ENCODE measurements at places on chromosomes 12 and 14.
A peak's percentile ranks its signal among the peaks of the same experiment; 100 is the strongest.

GRCh38 chr14:100733152-100733850, 6.6 kb downstream of the DLK1 start:
- no peak for DNase-seq

- DNase-seq: no peak
Measured at GRCh38 chr12:105713606-105714305, 383.3 kb downstream of the C12orf75 start.

GRCh38 chr14:21313512-21313911, 33.6 kb downstream of the RPGRIP1 start:
- DNase-seq: no peak

DNA sequence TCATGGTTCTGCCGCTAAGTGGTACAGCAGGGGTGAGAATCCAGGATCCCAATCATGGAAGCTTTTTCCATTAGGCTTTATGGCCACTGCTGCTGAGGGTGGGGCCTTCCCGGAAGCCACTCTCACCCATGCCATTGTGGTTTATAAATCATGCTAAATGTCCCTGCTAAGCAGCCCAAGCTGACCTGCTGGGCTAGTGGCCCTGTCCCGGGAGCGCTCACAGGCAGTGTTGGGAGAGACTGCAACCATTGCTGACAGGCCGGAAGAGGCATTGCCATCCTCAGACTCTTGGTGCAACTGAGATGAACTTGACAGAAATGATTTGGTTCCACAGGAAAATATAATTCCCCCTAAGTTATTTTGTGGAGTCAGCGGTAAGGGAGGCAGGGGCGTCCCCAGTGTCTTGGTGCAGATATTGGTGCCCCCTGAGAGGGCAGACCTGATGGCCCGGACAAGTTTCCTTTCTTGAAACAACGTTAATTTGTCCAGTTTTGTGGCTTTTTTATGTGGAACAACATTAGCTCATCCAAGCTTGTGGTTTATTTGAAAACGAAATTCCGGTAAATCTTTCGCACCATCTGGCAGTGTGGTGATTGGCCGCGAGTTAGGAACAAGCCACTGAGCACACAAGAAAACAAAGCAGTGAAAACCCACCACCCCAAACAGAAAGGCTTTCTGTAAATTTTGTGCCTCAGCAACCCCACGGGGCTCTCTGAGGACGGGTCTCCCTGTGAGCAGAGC, 82.3 kb downstream of the SSPN start:
- no peak for DNase-seq

DNA sequence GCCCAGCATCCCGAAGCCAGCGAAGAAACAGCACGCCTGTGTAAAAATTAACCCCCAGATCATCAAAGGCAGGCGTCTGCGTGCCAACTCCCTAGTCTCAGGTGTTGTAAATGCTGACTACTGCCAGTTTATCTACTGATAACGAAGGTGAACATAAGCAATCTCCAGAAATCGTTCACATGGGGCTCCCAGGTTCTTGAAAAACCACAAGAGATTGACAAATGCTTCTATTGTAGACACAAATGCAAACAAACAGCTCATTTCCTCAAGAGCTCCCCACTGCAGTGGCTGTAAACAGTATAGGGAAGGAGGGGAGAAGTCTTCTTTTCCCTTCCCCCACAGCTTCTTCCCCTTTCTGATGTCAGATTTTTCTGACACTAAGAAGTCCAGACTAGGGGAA, 5.3 kb upstream of the PLEKHG3 start:
- DNase-seq: no peak

GRCh38 chr14:29354486-29354885, 573.2 kb downstream of the PRKD1 start:
- DNase-seq: no peak

GRCh38 chr14:54498579-54498978, 9.8 kb upstream of the GMFB start:
- no peak for DNase-seq

DNA sequence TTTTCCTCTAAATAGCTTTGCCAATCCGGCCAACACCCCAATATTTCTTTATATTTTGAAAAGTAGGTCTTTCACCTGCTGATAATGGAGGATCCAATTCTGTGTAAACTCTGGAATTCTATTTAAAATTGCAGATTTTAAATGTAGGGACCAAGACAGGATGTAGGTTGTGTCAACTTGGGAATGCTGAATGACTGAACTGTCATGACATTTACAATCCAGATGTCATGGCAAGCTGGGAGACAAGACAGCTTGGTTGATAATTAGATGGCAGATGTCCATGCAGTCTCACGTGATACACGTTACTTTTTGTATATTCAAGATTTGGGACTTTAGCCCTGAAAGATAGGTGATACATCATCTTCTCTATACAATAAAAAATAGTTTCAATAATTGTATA, 477.2 kb downstream of the DIO2 start:
- DNase-seq: no peak

GRCh38 chr12:15558915-15559528, 230.2 kb downstream of the EPS8 start:
- DNase-seq: no peak

- no peak for DNase-seq
Measured at GRCh38 chr14:41498959-41499358, 107.7 kb upstream of the LRFN5 start.

GRCh38 chr12:30694412-30695198, 1.1 kb downstream of the IPO8 start:
- DNase-seq: no peak

GRCh38 chr12:79559591-79559990, 131.2 kb downstream of the PAWR start:
- no peak for DNase-seq

DNA sequence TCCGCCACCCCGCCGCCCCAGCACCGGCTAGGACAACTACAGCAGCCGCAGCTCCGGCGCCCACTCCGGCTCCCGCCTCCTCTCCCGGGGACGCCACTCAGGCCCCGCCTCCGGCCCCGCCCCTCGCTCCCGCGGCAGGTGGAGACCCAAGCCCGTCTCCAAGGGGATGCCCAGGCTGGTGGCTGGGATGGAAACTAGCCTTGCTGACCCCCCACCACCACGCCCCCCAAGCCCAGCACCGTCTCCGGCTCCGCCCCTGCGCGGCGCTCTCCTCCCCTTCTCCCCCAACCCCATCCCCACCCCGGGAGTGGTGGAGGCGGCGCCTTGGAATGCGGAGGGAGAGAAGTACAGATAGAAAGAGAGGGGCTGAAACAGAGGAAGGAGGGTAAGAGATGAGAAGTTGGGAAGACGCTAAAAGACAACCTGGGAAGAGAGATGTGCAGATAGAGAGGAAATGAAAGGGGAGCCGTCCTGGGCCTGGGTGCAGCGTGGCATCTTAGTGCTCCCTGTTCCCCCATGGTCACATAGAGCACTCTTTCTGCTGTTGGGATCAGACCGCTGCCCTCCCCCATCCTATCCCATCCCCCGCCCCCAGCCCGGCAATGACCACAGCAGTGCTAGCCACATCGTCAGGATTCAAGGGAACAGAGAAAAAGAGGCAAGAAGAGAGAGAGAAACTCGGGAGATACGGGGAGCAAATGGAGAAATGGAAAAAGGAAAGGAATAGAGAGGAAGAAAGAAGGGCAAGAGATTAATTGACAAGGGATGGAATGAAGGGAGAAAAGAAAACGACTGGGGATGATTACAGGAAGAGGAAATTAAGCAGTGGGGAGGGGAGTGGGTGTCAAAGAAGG, at the start of gene ITGA7:
TSS of gene ITGA7 (minus strand) at position 64 of the 854 bp plus-strand sequence. CDS start 222 bp downstream, outside the sequence.
- no peak for DNase-seq

GRCh38 chr12:57490126-57490525, 2.3 kb downstream of the MARS1 start:
- no peak for DNase-seq

- no peak for DNase-seq
Measured at GRCh38 chr12:123101526-123101925, 49.4 kb downstream of the PITPNM2 start.

DNA sequence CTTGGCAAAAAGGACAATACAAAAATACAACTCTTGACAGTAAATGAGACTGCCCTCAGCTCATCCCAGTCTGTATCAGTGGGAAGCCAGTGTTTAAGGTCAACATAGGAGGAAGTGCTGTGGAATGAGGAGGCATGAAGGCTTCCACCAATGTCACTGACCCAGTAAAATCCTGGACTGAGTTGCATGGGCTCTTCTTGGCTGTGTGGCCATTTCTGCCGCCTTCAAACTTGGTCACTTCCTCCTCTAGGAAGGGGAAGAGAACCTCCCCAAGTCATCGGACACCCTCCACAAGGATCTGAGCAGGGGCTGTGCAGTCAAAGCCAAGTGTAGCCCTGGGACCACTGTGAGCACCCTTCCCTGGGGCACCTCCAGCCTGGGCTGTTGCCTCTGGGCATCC, 11.9 kb downstream of the GPR68 start:
- no peak for DNase-seq

DNA sequence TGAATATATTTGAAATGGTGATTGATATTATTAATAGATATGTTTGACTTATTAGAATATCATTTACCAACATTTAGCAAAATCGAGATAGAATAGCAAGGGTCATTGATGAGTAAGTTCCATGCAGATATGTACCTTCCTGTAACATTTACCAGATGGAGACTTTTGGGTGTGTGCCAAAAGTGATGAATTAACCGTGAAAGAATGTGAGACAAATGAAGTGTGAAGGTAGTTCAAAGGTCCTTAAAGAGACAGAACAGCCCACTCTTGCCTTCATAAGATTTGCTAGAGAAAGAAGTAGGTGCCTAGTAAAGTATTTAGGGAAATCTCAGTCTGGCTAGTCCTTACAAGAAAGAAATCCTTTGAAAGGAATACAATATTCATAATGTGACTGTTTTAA, 45.5 kb downstream of the FGD4 start:
- DNase-seq: peak; percentile 70

DNA sequence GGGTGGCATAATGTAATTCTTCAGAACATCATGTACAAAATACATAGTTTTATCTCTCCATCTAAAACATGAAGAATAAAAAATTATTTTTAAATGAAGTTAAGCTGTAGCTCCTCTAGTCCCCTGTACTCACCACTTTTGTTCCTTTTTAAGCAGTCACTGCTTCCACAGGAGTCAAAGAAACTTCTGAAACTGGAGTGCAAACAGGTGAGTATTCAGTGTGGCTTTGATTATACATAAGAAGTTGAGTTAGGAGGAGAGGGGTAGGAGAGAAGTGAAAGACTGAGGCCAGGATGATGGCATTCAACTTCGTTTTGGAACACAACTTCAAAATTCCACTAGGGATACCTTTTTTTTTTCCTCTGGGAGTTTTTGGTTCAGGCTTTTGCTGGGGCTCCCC, 131.4 kb upstream of the CNTN1 start:
- DNase-seq: no peak

- no peak for DNase-seq
Measured at GRCh38 chr12:38056701-38057689, 259.6 kb upstream of the ALG10B start.

DNA sequence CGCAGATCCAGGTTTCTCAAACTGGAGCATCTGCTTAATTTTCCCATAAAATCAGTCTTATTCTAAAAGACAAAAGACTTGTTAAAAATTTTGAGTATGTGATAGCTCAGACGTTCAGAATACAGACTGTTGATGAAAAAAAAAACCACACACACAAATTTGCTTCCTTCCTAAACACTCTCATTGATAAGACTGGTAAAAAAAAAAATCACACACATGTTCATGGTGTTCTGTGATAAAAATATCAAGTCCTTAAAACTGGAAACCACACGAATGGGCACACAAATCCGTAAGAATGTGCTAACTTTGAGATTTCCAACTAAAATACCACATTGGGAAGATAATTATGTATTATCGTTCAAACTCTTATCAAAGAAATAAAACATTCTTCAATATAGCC, 6.7 kb upstream of the ARID4A start:
- no peak for DNase-seq

DNA sequence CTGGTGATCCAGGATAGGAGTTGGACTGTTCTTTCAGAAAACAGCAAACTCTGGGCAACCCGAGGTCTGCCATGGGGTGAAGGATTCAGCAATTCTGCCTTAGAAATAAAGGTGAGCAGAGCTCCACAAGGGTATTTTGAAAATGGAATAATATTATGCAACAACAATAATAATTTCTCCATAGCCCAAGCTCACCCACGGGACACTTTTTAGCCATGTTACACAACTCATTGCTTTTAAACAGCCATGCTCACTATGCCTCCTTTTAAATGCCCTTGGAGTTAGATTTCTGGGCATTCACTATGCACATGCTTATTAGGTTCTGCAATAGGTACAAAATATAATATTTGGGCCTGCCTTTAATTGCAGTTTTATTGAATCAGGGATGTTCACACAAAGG, 37.2 kb downstream of the SLC35F4 start:
- DNase-seq: no peak

- DNase-seq: no peak
Measured at GRCh38 chr12:11412731-11413130, 17.4 kb upstream of the PRB2 start.

DNA sequence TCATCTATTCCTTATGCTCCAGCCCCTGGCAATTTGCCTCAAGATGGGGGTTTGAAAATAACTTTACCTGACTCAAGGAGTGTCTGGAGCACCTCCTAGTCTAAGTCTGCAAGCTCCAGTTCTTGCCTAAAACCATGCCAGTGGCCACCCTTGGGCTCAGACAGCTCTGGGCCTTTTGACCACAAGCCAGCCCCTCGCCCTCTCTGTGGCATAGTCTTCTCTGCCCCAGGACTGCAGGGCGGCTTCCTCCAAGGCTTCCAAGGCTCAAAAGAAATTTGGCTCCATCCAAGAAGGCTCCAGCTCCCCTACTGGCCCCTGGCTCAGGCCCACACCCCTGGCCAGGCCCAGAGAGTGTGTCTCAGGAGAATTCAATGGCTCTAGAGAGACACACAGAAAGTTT, 14.8 kb downstream of the ACVRL1 start:
- no peak for DNase-seq

DNA sequence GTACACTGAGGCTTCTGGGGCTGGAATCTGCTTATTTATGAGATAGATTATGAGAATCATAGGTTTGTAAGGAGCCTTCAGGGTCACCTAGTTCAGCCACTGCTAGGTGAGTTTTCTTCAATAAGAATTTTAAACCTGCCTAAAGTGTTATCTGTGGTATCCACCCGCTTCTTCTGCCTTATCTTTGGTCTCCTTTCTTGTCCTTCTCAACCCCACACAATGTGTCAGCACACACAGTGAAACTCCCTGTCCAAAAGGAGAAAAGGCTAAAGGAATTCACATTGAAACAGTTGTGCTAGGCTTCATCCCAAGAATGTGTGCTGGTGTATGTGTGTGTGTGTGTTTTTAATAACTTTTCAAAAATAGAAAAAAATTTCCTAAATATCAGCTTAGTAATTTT, 259.3 kb upstream of the BTG1 start:
- no peak for DNase-seq

- peak; percentile 60 for DNase-seq
Measured at GRCh38 chr12:118357257-118358007, 15.3 kb downstream of the TAOK3 start.
